LNCaP clone FGC (cell line): ENCODE measurements at places on chromosomes 6 and 20.

DNA sequence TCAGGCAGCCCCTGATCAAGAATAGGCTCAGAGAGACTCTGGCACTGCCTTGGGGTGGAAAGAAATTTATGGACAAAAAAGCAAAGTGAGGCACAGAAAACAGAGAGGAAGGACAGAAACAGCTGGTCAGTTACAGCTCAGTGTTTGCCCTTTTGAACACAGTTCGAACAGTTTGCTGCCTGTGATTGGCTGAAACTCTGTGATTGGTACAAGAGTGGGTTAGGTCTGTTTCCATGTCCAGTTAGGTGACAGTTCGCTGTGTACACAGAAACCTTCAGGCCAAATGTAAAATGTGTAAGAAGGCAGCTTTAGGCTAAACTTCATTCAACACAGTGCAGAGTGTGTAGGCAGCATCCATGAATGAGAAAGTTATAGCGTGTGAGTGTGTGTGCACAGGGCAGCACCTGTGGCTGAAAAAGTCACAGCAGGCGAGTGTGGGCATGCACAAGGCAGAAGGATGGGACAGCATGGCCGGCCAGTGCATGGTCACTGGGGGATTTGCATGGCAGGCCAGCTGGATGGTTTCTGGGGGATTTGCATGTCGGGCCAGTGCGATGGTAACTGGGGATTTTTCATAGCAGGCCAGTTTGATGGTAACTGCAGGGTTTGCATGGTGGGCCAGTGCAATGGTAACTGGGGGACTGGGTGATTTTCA, 75.4 kb upstream of the FRMD1 start:
- no peak for DNase-seq

- no peak for DNase-seq
Measured at GRCh38 chr6:109715616-109716015, 24.5 kb downstream of the FIG4 start.

DNA sequence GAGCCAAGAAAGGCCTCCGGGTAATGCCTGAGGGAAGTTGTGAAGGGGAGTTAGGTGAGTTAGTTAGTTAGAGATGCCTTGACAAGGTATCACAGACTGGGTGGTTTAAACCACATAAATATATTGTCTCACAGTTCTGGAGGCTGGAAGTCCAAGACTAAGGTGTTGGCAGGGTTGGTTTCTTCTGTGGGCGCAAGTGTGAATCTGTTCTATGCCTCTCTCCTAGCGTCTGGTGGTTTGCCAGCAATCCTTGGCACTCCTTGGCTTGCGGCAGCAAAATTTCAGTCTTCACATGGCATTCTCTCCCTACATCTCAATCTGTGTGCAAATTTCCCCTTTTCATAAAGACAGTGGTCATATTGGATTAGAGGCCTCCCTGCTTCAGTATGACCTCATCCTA, 29.7 kb upstream of the RANBP9 start:
- DNase-seq, result no peak

GRCh38 chr6:19812512-19813119, 24.6 kb upstream of the ID4 start:
- DNase-seq, result peak; percentile 35

DNA sequence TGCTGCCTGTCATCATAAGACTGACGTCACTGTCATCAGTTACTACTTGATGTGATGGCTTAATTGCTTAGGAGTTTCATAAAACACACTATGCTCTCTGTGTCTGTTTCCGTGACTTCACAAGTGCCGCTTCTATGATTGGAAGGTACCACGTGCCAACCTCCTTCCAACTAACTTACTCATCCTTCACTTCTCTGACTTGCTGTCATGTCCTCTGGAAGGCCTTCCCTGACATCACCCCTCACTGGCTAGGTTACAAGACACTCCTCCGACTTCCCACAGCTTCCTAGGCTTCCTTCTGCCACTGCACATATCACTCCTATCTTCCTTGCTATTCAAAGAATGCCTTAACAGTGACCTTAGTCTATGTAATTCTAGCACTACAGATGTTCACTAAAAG, 20.4 kb downstream of the SERINC3 start:
- DNase-seq, result no peak

DNA sequence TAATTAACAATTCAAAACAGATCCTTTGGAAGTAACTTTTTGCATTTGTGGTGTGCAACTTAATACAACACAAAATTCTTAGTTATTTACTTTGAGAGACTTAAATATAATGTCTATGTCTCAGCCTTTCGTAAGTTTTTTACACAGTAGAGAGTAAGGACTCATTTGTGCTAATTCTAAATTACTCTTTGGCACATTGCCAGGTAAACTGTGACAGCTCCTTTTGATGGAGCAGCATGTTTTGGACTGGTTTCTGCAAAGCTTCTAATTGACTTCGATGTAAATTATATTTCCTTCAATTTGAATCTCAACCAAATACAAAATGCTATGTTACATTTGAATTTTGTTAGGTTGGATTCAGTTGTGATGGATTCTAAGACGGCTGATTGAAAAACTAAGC, 450.7 kb upstream of the OPRM1 start:
- DNase-seq, result no peak

- DNase-seq, result no peak
Measured at GRCh38 chr6:124699038-124699437, 263.2 kb upstream of the RNF217 start.

DNA sequence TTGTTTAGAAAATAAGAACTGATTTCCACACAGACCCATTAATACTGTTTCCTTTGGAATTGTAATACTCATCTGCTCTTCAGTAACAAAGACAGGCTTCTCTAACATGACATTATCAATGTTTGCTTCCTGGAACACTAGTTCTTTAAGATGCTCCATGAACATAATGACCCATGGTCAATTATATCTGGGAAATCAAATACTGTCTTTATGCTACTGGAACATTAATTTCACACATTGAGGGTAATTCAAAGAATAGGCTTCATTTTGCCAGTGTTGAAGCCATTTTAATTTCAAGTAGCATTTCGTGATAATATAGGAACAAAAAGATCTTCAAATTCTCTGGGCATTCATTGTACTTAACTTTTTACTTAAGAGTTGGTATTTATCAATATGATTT, 80.9 kb downstream of the OPN5 start:
- DNase-seq, result no peak

DNA sequence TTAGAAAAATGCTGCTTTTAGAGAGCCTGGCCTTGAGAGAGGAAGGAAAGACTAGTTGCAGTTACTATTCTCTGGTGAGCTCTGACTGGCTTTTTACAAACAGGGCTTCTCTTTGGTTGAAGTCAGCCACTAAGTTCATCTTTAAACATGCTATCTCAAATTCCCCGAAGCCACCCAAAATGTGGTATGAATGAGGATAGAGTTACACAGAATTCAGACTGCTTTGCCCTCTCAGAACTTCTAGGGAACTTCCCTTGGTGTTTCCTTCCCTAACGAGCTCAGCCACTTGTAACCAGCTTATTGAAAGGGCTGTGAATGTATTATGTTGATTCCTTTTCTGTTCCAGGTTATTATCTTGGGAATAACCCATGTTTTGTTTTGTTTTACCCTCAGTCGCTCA, 73.5 kb downstream of the EFHC1 start:
- DNase-seq, result no peak

DNA sequence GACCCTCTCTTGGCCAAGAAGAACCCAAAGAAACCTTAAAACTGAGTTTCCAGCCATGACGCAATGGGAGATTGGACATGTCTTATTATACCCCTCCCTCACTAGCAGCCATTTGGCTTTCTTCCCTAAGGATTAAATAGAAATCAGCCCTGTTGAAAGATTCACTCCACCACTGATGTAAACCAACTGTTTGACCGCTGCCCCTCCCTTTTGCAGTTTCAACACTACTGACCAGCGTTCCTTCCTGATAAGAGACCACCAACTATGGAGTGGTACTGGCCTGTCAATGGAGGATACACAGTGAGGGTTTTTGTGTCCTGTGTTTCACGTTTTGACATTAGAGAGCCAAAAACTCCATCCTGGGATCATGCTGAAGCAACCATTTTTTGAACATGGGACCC, 53.2 kb upstream of the CD2AP start:
- no peak for DNase-seq

DNA sequence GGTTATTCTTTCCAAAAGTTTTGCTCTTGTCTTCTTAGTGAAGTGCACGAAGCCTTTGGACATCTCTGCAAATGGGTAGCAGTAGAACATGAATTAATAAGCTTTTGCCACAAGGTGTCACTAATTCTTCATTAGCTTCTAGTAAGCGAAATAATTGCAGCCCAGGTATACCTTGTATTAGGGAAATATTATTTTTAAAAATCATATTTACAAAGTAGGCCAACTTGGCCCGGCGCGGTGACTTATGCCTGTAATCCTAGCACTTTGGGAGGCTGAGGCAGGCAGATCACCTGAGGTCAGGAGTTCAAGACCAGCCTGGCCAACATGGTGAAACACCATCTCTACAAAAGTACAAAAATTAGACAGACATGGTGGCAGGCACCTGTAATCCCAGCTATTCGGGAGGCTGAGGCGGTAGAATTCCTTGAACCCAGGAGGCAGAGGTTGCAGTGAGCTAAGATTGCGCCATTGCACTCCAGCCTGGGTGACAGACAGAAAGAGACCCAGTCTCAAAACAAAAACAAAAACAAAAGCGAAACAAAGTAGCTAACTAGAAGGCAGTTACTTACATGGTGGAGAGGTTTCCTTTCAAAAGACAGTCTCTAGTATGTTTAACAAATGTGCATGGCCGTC, 8.8 kb upstream of the RSPH3 start:
- DNase-seq, result peak; percentile 2

DNA sequence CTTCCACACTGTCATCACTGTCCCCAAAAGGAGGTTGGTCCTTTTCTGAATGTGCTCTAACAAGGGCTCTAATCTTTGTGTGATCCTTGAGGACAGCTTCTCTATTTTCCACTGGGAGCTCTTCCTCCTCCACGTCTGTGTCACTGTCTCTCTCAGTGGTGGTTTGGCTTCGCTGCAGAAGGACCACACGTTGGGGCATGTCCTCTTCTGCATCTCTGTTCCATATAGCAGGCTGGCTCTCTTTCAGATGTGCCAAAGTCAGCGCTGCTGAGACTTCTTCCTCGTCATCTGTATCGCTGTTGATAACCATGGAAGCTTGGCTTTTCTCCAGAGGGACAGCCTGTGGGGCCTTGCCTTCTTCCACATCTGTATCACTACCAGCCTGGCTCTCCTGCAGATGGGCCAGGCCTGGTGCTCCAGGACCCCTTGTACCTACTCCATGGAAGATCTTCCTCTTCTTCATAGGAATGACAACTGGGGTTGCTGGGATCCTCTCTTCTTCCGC, 4.6 kb downstream of the MDC1 start:
- DNase-seq, result no peak

GRCh38 chr6:116268589-116269293, 11.0 kb downstream of the TSPYL1 start:
- DNase-seq, result peak; percentile 62

DNA sequence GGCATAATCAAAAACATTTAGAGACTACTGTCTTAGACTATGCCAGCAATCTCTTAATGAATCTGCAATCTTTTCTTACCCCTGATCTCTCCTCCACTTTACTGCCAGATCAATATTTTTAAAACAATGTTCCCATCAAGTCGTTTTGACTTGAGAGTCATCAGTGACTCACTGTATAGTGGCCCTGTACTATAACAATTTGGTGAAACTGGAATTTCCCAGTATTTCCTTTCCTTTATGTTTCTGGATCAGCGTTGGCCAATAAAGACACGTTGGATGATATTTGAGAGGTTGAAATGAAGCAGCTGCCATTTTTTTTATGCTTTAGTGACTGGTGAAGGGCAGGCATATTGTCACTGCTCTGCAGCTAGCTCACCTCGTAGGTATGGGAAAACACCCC, 10.1 kb upstream of the SMIM13 start:
- no peak for DNase-seq

DNA sequence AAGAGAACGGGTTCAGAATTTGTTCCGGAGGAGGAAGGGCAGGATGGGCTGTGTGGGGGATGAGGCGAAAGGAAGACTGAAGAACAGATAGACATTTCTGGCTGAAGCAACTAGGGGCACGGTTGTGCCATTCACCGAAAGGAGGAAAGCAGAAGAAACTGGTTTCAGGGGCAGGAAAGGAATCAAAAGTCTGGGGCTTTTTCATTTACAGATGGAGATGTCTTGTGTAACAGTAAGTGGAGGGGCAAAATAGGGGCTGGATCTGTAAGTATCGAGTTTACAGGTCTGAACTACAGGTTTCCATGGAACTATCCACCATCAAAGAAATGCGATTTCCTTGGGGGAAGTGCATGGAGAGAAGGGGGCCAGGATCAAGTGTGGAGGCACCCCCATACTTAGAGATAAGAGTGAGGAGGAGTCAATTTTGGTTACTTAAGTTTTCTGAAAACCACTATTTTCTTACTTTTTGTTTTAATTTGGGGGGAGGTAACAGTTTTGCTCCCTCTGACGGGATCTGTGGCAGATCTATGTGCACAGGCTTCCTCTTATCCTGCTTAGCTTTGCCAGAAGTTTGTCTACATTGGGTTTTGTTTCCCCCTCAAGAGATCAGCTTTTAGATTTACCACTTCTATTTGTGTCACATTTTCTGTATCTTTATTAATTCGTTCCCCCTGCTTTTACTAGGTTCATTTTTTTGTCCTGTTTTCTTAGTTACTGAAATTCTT, 120.1 kb downstream of the SLC23A2 start:
- DNase-seq, result no peak

DNA sequence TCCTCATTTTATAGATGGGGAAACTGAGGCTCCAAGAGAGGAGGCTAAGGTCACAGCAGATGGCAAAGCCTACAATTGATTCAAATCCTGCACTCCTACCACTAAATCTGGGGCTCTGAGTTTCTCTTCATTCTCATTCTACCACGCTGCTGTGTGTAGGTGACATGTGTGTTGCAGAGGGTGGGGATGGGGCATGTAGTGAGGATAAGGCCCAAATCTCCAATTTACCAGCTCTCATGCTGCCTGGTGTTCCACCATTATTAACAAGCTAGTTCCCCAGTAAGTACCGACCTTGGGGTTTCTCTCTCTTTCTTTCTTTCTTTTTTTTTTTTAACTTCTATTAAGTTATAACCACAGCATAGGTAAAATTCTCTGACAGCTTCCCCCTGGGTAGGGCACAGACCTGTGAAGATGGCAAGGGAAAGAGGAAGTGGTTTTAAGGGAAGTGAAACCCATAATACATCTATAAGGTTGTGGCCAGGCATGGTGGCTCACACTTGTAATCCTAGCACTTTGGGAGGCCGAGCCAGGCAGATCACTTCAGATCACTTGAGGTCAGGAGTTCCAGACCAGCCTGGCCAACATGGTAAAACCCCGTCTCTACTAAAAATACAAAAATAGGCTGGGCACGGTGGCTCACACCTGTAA, 13.0 kb upstream of the MATN4 start:
- DNase-seq, result no peak

GRCh38 chr20:61749406-61750075, 316.1 kb downstream of the TAF4 start:
- DNase-seq, result no peak

- no peak for DNase-seq
Measured at GRCh38 chr6:138012682-138013081, 94.5 kb downstream of the PERP start.

DNA sequence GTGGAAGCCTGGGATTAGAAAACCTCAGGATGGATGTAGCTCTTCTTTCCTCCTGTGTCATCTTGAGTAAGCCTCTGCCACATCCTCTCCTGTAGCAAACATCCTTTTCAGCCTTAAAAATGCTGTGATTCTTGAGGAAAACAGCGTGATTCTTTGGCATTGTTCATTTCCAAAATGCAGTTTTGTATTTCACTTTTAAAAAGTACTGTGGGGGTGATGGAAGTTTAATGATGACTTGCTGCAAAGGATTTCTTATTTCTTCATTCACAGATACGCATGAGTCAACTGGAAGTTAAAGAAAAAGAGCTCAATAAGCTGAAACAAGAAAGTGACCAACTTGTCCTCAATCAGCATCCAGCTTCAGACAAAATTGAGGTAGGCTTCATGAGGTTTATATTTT, 23.9 kb upstream of the SNRNP48 start:
- no peak for DNase-seq
